ENCODE measurements at places on chromosomes 4 and X.
A peak's percentile ranks its signal among the peaks of the same experiment; 100 is the strongest.

GRCh38 chr4:2041239-2042130 lies 17.6 kb upstream of the NAT8L start:
- DNase-seq: peak; percentile 95

- DNase-seq: no peak
Measured at GRCh38 chr4:21181716-21182115, 481.5 kb downstream of the PACRGL start.

DNA sequence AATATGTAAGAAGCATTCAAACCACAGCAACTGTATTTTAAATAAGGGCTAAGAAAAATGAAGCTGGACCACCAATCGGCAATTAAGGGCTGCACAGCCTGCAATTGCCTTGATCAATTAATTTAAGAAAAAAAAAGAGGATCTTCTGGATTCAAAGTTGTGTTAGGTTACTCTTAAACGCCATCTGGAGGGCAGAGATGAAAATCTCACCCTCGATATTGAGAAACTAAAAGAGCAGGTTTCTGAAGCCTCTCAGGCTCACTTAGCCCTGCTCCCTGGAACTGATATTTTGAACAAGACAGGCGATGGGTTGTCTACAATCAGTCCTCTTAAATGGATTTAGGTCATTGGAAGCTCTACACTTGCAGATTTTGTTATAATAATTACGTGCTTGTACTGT lies 579.4 kb downstream of the GRXCR1 start:
- DNase-seq: no peak

DNA sequence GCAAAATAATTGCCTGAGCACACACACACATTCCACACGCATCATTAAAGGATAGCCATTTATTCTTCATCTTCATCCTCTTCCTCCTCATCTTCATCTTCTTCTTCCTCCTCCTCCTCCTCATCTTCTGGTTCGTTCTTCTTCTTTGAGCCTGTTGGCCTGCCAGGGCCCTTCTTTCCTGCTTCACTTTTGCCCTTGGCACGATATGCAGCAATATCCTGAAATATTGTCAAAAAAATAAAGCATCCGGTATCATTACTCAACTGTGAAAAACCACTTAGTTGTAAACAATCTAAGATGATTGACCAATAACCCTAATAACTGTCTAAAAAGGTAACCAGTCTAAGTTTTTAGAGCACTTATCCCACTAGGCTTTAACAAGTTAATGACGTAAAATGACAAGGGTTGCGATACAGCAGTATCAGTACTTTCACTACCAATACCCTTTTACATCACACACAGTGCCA lies 2.1 kb downstream of the HMGB2 start:
- DNase-seq: no peak

DNA sequence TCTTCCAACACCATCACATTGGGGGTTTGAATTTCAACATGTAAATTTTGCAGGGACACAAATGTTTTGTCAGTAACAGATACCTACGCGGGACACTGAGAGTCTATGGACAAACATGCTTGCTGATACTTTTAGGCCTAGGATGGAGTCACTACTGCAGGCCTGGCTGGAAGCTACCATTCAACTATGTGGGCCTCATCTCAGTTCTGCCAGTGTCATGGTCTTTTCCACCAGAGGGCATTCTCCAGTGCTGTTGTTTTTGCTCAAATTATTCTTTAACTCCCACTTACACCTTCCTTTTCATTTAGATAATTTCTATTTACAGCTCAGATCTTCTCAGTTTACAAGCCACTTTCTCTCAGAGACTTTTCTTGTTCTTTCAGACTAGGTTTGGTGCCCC lies 7.0 kb upstream of the ANK2 start:
- DNase-seq: no peak

- DNase-seq: no peak
Measured at GRCh38 chr4:27662426-27662825, 801.8 kb downstream of the STIM2 start.

- no peak for DNase-seq
Measured at GRCh38 chr4:150583287-150584110, 1.5 kb downstream of the MAB21L2 start.

GRCh38 chrX:3680459-3680858 lies 33.0 kb downstream of the PRKX start:
- DNase-seq: no peak

DNA sequence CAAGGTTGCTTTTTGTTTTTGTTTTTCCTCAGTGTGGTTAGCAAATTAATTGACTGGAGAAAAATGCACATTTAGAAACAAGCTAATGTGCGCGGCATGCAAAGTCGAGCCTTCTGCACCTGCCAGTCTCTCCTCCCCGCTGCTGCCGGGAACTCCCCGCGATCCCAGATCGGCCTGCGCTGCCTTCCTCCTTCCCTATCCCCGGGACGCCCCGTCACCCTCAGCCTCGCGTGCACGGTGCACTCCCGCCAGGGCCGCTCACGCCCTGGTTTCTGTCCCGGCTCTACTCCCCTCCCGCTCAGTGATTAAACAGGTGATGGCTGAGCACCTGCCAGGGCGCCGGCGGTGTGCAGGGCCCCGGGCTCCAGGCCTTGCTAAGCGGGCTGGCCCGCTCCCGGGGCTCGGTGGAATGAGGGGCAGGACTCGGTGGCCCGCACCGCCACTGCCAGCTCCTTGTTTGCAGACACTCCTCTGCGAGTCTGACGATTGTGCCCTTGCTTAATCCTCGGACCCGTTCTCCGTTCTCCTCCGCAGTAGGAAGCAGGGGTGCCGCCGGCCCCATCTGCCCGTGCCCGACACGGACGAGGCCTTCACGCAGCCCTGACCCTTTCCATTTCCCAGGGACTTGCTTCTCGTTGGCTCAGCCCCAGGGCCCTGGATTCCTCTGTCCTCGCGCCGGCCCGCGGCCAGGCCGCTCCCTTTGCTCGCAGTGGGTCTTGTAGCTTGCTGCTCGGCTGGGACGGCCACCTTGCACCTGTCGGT lies 143.4 kb downstream of the TRIML1 start:
- no peak for DNase-seq

- no peak for DNase-seq
Measured at GRCh38 chr4:161419822-161420221, 744.0 kb downstream of the FSTL5 start.

DNA sequence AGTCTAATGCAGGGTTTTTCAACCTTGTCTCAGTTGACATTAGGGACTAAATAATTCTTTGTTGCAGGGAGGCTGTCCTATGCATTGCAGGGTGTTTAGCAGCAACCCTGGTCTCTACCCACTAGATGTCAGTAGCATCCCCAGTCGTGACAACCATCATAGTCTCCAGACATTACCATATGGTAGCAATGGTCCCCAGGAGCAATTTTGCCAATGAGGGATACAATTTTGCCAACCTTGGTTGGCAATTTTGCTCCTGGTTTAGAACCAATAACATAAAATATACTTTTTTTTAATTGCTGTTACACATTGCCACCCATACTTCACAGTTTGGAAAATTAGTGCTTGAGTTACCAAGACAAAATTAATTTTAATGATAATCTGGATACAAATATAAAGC lies 6.0 kb downstream of the EREG start:
- DNase-seq: no peak

- DNase-seq: no peak
Measured at GRCh38 chrX:55524487-55524886, 34.8 kb upstream of the USP51 start.

DNA sequence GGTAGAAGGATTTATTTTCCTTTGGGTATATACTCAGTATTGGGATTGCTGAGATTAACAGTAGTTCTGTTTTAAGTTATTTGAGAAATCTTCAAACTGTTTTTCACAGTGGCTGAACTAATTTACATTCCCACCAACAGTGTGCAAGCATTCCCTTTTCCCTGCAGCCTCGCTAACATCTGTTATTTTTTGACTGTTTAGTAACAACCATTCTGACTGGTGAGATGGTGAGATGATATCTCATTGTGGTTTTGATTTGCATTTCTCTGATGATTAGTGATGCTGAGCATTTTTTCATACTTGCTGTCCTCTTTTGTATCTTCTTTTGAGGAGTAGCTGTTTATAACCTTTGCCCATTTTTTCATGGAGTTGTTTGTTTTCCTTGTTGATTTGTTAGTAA lies 457.8 kb downstream of the TRAM1L1 start:
- no peak for DNase-seq

- no peak for DNase-seq
Measured at GRCh38 chr4:160835789-160836188, 1328.0 kb downstream of the FSTL5 start.

- no peak for DNase-seq
Measured at GRCh38 chrX:13144927-13145655, 100.7 kb upstream of the FAM9C start.

DNA sequence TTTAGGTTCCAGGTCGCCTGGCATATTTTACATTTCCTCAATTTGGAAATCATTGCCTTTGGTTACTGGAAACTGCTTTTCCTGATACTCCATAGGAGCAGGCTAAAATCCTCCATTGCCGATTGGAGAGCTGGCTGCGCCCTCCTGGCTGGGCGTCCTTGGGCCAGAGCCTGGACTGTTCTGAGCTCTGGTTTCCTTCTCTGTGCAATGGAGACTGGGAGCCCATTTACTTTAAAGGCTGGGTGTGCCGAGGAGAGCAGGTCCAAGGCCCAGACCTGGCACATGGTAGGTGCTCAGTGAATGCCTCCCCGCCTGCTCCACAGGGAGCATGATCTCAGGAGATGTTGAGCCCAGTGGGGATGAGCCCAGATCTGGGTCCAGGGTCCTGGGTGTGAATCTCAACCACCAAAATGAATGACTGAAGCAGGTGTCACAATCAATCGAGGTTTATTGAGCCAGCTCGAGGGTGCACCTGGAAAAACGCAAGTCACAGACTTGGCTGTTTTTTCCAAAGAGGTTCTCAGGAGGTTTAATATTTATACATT lies 50.0 kb downstream of the EVC start:
- no peak for DNase-seq

GRCh38 chr4:186416451-186417060 lies 138.8 kb downstream of the MTNR1A start:
- DNase-seq: no peak

DNA sequence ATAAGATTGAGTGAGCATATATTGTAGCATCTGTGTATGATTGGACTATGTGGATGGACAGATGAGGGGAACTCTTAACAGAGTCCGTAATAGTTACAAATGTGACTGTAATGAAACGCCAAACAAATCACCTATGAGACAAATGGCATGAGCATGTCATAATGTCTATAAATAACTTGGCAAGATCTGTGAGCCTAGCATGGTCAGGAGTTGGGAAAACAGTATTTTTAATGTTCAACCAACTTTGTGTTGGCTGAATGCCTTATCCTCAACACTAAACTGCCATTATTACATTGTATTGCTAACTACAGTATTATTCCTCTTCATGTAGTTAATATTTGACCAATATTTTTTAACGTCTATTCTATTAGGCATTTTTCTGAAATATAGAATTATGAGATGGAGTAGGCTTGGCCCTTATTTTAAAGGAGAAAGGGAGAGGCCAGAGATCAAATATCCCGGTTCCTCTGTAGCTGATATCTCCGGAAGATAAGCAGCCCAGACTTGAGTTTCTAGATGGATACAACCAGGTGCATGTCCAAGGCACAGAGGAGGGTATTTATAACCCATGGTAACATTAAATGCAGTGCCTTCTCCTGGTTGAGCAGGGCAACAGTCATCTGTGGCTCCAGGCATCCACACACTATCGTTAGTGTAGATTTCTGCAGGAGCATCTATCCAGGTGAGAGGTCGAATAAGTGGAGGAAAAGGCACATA lies 32.7 kb downstream of the PF4 start:
- DNase-seq: no peak

DNA sequence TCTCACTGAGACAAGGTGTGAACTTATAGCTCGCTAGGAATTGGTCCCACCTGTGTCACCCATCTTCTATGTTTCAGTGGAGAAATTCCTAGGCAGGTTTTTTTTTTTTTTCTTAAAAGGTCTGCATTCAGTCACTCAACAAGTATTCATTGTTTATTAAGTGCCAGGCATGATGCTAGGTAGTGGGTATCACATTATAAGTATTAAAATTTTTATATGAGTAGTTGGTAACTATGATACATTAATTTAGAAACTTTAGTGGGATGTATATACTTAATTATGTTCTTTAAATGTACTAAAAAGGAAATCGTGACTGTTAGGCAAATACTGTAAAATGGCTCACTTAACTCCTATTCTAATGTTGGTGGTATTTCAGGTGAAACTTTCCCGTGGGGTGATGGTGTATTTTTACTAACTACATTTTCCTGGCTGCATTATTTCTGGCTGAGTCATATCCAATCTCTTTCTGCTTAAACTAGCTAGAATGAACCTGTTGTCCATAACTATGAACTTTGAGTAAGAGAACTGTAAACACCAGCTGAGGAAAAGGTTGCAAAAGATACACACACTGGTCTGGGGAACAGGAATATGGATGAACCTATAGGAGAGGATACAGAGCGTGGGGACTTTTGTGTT lies 49.3 kb upstream of the MED14 start:
- no peak for DNase-seq

DNA sequence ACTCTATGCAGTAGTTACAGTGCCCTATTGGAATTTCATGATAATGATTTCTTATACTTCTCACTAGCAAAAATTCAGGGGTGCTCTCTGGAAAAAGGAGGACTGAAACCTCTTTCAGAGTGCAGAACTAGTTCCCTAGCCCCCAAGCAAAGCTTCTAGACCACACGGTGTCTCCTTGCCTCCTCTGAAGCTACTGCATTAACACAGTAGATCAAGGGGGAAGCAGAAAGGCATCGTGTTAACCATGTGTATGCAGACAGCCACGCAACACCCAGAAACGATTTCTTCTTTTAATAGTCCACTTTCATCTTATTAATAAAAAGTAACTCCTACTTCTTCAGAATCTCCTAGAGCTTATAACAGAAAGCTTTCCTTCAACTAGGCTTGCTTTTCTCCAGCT lies 44.7 kb downstream of the MAML3 start:
- DNase-seq: no peak

- DNase-seq: no peak
Measured at GRCh38 chrX:107654566-107654871, 26.2 kb downstream of the PRPS1 start.

- peak; percentile 59 for DNase-seq
Measured at GRCh38 chr4:152045807-152046571, 285.2 kb upstream of the GATB start.

DNA sequence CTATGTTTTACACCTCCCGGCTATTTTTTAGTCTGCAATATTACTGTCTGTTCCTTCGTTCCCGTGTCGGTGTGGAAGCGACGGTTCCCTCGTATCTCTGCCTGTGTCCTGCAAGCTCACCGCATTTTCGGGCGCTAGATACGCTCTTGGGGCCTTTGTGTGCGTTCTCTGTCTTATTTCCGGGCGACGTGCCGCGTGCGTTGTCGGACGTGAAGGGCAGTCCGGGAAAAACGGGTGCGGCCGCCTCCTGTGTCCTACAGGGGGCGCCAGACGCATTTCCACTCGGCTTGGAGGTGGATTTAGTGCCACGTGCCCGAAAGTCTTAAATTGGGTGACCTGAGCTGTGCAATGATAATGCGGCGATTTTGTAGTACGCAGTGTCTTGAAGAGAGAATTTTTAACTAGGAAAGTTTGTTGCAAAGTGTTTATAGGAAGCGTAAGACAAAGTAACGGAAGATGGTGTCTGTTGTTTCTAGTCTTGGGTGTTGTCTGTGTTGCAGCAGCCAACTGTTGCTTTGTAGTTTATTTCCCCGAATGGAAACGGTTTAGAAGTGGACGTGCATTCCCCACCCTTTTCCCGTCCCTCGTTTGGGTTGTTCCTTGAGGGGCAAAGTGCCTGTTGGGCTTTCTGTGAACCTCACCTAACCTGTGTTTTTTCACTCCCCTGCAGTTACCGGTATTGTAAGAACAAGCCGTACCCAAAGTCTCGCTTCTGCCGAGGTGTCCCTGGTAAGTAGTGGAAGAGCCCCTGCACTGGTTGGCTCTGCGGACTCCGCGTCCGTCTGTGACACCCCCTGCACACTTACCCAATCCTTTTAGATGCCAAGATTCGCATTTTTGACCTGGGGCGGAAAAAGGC lies 720 bp downstream of the RPL10 start:
- no peak for DNase-seq
